Fibroblast of skin of right quadriceps (primary cell): ENCODE measurements at places on chromosomes 11 and 22.

DNA sequence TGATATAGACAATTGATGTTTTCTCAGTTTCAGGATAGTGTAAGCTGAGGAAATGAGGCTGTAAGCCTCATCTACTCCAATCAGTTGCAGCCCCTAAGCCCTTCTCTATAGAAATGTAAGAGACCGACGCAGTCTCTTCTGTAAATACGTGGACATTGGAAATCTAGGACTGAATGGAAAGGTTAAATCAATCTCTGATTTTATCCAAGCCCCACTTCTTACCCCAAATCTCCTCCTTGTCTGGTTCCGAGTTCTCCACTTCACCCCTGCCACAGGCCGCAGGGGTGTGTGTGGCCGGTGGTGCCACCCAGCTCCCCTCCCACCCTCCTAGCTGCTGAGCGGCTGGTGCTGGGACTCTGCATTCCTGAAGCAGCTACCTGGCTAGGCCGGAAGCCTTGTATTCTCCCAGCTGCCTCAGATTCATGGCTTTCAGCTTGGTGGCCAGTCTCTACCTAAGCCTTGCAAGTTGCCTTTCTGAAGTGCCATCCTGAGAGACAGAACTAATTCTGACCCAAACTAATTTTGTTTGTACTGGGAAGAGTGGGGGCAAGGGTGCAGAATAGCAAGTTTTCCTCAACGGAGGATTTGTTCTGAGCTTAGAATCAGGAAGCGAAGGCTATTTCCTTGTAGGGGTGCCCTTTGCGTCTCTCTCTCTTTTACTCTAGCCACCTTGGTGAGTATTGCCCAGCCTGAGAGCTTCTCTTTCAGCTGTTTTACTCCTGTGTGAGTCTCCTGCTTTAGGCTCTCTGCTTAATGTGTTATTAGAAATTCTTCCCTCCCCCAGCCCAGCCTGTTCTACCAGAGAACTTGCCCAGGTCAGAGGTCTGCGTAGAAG lies 749 bp downstream of the VWA5A start:
- DNase-seq: no peak

- no peak for DNase-seq
Observed at GRCh38 chr11:48077251-48077650, 96.9 kb downstream of the PTPRJ start.

DNA sequence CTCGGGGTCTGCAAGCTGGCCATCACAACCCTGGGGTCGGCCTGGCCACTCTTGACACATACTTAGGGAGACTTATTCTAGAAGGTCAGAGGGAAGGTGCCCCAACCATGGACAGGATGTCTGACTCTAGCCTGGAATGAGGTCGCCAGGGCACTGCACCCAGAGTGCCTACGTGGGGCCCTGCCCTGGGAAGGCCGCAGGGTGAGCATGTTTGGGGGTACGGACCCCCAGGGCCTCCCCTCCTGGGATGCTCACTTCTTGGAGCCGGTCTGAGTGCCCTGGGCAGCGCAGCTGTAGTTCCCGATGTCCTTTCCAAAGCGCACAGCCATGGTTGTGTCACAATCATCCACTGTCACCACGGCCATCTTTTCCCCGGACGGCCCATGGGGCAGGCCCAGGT lies 75.8 kb downstream of the TRMU start:
- no peak for DNase-seq

DNA sequence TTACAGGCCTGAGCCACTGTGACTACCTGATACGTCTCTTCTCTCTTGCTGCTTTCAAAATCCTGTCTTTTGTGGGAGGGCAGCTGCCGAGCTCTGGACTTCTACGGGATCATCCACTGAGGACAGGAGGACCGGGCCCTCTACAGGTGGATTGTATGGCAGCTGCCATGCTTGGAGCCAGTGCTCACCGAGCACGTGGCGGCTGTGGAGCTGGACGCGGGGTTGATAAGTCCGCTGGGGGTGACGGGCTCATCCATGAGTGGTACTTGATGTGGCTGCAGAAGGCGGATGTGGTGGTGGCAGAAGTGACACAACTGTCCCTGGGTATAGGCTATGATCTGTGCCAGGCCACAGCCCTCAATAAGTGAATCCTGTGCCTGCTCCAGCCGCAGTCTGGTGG lies 1.8 kb upstream of the CYP2D6 start:
- DNase-seq: no peak
